Stimulated activated CD4-positive, alpha-beta T cell treated with anti-CD3 and anti-CD28 coated beads, Interleukin-12 subunit alpha, Interleukin-12 subunit beta, amount 100 ng/mL, for 4 hours (primary cell): ENCODE measurements at places on chromosomes 12 and 14.

- no peak for DNase-seq
Observed at GRCh38 chr12:51240971-51241370, 2.3 kb downstream of the DAZAP2 start.

DNA sequence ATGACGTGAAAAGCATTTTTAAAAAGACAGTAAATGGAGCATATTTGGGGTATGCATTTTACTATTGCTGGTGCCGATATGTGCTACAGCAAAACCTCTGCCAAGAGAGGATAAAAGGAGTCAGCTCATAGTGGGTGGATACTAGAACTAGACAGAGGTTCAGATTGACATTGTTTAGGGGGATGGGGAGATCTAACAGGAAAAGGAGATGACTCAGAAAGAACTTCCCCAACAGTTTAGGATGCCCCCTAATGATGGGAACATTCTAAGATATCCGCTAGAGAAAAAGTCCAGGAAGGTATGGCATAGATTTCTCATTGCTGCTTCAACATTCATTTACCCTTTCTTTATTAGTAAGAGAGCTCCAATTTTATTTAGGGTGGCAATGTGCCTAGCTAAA lies 110.5 kb upstream of the CLEC14A start:
- no peak for DNase-seq

GRCh38 chr12:133202493-133203343 lies 21.4 kb downstream of the ZNF268 start:
- no peak for DNase-seq

- no peak for DNase-seq
Observed at GRCh38 chr12:121523741-121524140, 57.1 kb downstream of the KDM2B start.

DNA sequence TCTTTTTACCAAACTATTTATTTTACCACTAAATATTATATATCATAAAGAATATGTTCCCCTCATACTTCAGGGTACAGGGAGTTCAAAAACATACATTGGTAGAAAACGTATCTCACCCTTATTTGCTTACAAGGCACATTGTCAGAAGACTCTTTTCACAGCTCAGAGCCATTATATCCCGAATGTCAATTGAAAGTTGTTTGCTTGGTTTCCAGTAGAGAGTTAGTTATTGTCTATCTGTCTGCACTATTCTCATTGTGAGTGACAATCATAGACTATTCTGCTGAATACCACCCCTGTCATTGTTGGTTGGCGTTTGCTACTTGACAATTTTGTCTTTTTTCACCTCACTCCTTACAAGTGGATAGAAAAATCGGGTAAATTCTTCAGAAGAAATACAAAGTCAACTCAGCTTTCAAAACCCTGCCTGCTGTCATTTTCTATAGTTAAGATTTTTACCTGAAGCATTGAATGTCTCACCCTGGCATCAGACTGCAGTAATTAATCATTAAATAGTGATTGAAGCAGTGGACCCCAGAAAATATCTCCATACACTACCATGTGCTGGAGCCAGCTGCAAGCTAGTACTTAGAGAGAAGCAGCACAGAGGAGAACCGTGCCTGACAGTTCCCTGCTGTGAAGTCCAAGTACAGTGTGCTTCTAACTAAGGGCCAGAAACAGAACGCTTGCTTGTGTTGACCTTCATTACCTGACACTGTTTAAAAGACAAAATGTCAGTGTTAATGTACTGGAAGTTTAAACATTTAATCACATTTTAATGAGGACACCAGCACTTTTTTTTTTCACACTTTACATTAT lies 510.6 kb downstream of the RERGL start:
- no peak for DNase-seq

- no peak for DNase-seq
Observed at GRCh38 chr14:69880893-69881292, 1.7 kb downstream of the SMOC1 start.
